ENCODE measurements at places on chromosomes 7 and 10.

DNA sequence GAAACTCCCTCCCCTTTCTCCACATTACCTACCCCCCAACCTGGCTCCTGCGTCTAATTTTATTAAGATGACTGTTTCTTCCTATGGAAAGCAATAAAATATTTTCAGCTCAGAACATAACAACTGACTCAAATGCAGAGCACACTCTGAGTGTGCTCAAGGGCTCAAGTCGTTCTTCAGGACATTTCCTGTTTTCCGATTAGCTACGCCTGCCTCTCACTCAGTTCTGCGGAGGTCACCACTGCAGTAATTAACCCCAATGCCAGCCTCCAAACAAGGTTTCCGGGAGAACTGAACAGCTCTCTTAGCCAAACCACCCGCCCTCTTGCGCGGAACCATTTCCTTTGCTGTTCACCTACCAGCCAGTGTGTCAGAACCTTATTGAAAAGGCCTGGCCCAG, 19.3 kb downstream of the MYOF start:
- DNase-seq, result no peak

GRCh38 chr7:154474903-154475520, 422.8 kb downstream of the DPP6 start:
- no peak for DNase-seq

DNA sequence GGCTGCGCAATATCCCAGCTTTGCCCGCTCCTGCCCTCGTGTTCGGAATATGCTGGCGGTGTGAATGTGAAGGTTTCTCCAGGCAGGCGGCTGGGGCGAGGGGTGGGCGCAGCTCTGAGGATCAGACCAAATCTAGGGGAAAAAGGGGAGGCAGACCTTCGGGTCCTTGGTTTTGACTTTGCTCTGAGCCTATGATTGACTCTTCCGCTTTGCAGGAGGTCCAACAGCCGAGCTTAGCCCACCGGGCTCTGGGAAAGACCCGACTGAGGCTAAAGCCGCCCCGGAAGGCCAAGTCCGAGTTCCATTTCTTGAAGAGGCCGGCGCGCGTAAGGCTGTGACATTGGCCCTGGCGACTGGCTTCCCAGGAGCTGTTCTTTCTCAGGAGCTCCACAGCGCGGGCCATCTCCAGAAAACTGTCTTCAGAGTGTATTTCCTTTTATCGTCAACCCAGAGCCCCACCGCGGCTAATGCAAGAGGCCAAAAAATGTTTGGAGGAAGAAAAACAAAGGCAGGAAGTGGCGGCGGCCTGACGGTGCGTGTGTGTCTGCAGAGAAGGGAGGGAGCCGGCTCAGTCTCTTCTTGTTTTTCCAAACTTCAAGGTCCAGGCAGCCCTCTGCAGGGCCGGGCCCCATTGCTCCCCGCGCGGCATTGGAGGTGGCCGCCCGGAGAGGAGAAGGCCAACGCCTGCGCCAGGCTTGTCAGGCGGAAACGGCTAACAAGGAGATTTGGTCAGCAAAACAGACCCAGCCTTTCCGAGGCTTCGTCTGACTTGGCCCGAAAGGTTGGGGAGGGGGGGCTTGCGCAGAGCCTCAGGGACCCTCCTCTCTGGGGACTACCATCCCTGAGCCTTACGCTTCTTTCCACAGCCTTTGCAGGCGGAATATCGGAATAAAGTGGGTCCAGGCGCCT, 3.6 kb upstream of the HOXA11 start:
- DNase-seq, result no peak

GRCh38 chr10:118036281-118036875, 10.4 kb downstream of the RAB11FIP2 start:
- no peak for DNase-seq

DNA sequence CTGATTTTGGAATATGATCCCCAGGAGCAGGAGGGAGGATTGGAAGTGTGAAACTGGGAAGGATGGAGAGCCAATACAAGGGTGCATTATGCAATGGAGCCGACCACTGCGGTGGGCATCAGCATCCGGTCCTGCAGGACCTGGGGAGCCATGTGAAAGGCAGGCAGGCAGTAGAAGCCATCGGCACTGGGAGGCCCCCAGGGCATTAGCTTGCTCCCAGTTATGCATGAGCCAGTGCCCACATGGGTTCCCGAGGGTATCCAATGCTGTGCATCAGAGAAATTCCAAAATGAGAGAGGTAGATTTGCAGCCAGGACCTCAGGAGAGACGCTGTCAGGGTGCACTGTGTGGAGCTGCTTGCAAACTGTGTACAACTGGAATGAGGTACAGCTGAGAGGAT, 8.7 kb upstream of the KCP start:
- DNase-seq, result no peak

GRCh38 chr7:88377434-88377833, 70.7 kb upstream of the STEAP4 start:
- DNase-seq, result no peak

GRCh38 chr7:127226685-127227374, 25.9 kb downstream of the GRM8 start:
- DNase-seq, result no peak

DNA sequence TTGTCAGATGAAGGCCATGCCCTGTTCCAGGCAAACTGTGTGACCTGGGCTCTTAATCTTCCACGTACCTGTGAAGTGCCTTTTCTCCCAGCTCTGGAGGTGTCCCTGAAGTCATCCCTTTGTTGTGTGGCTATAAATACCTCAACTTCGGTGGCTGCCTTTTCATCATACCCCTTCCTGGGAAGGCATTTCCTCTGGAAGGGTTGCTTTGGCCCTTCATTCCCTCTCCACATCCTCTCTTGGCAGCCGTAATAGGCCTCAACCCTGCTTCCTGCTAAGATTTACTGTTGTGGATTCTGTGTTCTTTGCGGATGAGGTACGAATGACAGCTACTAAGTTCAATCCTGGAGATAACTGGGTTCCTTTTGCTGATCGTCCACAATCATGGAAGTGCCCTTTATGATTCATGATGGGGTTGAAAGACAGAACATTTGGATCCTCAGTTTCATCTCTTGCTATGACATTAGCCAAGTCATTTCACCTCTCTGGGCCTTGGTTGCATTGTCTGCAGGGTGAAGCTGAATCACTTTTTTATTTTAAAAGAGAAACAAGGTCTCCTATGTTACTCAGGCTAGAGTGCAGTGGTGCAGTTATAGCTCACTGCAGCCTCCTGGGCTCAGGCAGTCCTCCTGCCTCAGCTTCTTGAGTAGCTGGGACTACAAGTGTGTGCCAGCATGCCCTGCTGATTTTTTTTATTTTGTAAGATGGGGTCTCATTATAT, 23.6 kb downstream of the FKBP6 start:
- no peak for DNase-seq

DNA sequence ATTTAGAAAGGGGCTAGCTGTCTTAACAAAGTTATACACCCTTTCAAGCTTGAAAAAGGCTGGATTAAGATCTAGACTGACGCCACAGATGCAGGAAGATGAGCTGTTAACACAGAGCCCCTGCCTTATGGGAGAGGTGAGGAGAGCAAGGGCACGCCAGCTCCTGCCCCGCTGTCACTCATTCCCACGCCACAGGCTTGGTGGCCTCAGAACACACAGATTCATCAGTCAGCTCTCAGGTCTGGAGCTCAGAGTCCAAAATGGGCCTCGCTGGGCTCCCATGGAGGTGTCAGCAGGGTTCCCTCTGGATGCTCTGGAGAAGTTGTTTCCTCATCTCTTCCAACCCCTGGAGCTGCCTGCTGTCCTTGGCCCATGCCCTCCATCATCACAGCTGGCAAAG, 554.2 kb downstream of the TCERG1L start:
- DNase-seq, result no peak

DNA sequence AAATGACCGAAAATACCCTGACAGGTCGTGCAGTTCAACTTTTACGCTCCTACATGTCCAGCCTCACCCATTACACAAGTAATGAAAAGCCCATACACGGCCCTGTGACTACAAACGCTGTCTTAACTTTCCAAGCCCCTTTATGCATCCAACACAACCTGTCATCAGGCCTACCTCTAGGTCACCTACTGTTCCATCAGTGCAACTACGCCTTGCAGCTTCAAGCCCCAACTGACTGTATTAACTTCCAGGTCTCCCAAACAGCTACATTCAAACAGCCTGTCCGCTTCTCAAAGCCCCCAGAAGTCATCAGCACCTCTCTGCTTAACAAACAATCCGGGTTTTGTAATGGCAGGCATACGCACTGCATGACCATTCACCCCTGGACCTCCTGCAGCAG, 19.2 kb downstream of the ZNF107 start:
- DNase-seq, result no peak

- peak; percentile 34 for DNase-seq
Measured at GRCh38 chr10:97914837-97915211, 65.2 kb downstream of the GOLGA7B start.

DNA sequence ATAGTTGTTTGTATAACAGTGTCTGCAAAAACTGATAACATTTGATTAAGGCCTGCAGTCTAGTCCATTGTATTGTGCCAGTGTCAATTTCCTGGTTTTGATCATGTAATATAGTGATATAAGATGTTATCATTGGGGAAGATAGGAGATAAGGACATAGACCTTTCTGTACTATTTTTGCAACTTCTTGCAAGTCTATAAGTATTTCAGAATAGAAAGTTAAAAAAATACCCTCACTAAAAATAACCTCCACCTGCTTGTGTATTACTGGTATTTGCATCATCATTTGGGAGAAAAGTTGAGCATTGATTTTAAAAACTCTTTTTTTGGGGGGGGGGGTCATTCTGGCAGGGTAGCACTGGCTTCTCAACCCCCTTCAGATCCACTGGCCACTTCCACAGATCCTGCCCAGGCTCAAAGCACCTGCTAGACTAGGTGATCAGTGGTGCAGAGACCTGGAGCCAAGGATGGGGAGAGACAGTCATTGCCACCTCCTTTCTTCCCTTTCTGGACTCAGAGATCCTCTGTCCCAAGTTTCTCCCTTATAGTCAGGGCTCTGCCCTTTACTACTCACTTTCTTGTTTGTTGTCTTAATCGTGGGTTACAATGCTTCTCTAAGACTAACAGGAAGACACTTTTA, 103.0 kb downstream of the RBM20 start:
- no peak for DNase-seq

DNA sequence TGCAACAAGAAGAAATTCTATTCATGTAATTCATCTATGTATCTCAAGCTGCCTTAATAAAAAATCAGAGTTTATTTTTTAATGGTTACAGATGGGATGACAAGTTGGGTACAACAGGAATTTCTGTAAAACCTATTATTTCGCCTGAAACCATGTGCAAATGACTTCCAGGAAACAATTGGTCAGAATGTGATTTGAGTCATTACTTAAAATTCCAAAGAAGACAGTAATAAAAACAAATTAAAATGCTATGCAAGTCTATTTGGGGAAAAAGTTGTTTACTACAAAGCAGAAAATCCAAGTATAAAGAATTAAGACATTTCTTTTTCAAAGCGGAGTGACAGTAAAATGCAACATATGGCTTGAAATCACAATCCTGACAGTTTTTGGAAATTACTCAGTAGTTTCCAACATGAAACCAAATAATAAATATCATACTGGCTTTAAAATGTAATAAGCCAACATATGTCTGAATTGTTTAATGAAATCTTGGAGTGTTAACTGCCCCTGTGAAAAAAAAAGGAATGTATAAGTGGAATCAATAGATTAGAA, 41.5 kb upstream of the SEMA3C start:
- DNase-seq, result no peak

DNA sequence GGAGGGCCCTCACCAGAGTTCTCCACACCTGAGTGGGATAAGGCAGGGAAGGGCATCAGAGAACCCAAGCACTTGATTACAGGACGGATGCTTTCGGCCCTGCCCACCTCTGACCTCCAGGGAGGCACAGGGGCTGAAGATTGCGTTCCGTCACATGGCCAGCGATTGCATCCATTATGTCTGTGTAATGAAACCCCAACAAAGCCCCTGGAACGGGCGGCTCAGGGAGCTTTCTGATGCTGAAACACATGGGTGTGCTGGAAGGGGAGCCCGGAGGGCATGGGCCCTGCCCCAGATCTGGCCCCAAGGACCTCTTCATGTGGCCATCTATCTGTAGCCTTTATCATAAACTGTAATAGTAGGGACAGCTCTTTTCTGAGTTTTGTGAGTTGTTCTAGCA, 117.2 kb downstream of the PTPN20 start:
- DNase-seq, result no peak

GRCh38 chr7:20350518-20350951, 19.8 kb downstream of the ITGB8 start:
- DNase-seq, result no peak

- DNase-seq, result no peak
Measured at GRCh38 chr7:34552502-34552901, 105.5 kb upstream of the NPSR1 start.

DNA sequence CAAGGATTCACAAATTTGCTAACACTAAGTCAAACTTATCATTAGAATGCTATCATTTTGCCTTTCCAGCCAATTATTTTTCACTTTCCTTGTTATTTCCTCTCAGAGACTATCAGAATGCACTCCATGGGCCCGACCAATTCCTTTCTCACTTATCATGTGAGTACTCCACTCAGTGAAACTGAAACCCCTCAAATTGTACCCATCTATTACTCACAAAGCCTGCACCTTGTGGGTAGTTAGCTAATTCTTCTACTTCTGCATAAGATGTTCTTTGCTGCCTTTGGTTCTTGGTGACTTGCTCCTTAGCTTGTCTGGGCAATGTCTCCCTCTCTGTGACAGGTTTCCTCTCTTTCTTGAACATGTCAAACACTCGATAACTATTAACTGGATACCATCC, 35.2 kb upstream of the MBL2 start:
- DNase-seq, result no peak

DNA sequence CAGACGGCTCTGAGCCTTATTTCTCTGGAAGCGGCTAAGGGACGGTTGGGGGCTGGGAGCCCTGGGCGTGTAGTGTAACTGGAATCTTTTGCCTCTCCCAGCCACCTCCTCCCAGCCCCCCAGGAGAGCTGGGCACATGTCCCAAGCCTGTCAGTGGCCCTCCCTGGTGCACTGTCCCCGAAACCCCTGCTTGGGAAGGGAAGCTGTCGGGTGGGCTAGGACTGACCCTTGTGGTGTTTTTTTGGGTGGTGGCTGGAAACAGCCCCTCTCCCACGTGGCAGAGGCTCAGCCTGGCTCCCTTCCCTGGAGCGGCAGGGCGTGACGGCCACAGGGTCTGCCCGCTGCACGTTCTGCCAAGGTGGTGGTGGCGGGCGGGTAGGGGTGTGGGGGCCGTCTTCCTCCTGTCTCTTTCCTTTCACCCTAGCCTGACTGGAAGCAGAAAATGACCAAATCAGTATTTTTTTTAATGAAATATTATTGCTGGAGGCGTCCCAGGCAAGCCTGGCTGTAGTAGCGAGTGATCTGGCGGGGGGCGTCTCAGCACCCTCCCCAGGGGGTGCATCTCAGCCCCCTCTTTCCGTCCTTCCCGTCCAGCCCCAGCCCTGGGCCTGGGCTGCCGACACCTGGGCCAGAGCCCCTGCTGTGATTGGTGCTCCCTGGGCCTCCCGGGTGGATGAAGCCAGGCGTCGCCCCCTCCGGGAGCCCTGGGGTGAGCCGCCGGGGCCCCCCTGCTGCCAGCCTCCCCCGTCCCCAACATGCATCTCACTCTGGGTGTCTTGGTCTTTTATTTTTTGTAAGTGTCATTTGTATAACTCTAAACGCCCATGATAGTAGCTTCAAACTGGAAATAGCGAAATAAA, 175.5 kb downstream of the RNF216 start:
- DNase-seq, result no peak

- DNase-seq, result no peak
Measured at GRCh38 chr10:35059481-35059880, 30.7 kb downstream of the CUL2 start.

Measured in stimulated activated CD8-positive, alpha-beta memory T cell treated with anti-CD3 and anti-CD28 coated beads, Interleukin-7, amount 100 ng/mL, for 1 hour (primary cell).